Urinary bladder (tissue), 4 donors: ENCODE measurements at places on chromosomes 3 and 15. TPM values are rescaled to one million over a fixed set of nuclear protein-coding genes. Genes with fewer than 3 reads are reported as not detected.
A peak's percentile ranks its signal among the peaks of the same experiment; 100 is the strongest.

- DNase-seq, result no peak
Measured at GRCh38 chr15:38048001-38048455, 113.6 kb downstream of the TMCO5A start.

DNA sequence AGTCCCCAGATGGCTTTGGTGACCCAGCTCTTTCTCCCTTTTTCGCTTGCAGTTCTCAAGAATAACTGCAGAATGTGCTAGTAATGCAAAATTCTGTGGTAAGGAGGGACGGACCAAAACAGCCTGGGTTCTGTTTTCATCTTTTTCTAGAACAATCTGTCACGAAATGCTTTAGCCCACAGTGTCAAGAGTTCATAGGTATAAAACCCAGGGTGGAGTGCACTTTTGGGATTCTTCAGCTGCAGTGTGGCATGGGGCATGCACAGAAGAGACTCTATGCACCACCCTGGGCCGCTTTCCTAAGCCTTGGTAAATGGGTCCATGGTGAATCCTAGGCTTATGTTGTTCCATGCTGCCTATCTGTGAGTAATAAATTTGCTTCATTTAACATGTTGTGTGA is 1072.7 kb upstream of the GBE1 start:
- DNase-seq, result no peak

- DNase-seq, result no peak
Measured at GRCh38 chr3:98545940-98546339, 14.2 kb downstream of the GPR15 start.

The COL6A5 gene
- total RNA-seq, result 6.1 TPM

GRCh38 chr15:60555291-60555690 is 76.3 kb upstream of the ICE2 start:
- DNase-seq, result no peak

- no peak for DNase-seq
Measured at GRCh38 chr3:169923189-169923588, 11.8 kb downstream of the SAMD7 start.

- no peak for DNase-seq
Measured at GRCh38 chr15:97712530-97712929, 248.0 kb upstream of the ARRDC4 start.

DNA sequence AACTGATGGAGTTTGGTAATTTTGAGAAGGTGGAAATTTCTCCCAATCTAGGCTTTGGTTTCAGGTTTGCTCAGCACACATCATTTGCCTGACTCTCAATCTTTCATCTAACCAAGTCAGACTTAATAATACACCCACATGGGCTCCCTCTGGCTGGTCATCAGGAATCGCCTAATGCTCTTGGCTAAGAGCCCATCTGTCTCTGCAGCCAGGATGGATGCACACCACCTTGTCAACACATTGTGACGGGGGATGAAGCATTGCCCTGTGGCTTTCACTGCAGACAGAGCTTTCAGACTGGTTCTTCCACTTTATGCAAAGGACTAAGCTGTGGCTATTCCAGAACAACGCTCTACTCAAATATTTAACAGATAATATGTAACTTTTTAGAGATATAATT is 3.0 kb upstream of the HDGFL3 start:
- no peak for DNase-seq

The PCOLCE2 gene
- total RNA-seq, result 58.4 TPM

DNA sequence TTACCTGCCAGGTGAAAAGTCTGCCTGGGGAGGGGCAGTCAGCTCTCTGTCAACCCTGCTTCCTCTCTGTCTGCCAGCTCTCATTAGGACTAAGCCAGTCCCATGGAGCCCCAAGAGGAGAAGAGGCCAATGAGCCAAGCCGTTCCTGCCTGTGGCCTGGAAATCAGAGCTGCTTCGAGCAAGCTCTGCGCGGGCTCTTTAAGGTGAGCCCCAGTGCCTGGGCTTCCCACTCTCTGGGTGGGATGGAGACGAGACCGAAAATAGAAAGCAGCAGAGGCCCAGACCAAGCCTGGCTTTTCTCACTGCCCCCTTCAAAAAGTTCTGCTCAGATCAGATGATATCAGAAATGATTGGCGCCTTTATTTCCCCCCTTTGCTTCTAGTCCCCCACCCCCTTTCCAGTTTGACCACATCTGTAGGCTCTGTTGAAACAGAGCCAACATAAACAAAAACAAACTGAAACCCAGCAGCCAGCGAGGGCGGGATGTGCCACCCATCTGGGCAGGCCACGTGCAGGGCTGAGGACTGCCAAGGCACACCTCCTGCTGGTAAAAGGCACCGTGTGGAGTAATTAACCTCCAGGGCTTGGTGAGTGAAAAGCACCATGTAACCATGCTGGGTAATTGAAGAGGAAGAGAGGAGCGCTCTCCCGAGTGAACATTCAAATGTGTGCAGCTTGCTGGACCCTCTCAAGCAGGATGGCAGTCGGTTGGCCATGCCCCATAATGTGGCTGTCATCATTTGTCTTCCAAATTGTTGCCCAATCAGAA is 471.0 kb upstream of the PROK2 start:
- DNase-seq, result peak; percentile 80

DNA sequence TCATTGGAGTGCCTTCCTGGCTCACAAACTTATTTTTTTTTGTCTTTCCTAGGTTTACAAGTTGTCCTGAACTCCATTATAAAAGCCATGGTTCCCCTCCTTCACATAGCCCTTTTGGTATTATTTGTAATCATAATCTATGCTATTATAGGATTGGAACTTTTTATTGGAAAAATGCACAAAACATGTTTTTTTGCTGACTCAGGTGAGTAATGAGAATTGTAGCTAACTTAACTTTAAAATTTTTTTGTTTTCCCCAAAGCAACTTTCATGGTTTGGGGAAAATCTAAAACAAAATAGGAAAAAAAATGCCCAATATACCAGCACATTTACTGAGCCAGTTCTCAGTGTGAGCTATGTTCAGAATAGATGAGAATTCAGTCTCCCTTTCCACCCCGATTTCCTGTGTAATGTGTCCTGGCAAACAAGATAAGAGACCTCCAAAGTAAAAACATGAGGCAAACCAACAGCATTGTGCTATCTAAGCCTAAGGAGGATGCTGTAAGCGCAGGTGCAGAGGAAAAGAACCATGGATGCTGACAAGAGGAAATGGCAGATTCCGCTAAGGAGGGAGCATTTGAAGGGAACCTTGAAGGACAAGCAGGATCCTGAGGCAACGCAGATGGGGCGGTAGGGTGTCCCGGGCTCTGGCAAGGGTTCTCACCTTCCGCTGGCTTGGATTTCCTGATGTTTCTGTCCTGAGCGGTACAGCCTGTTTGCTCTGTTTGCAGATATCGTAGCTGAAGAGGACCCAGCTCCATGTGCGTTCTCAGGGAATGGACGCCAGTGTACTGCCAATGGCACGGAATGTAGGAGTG is 171.4 kb downstream of the CACNA1D start:
- no peak for DNase-seq

GRCh38 chr3:171115667-171116066 is 89.1 kb upstream of the SLC2A2 start:
- DNase-seq, result no peak

The SLC27A2 gene
- total RNA-seq, result 3.5 TPM

DNA sequence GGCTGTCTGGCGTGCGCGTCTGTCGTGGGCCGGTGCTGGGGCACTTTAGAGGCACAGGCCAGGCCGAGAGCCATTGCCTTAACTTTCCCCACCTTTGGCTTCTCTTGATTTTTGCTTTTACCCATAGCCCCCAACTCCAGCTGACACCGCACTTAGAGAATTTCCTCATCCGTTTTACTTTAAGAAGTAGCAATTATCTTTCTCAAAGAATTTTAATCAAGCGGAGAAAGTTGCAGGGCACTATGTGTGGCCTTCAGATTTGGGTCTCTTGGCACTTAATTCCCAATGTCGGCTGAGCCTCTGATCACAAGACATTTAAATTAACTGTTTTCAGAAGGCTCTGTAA is 1.2 kb downstream of the ALDH1A3 start:
- DNase-seq, result no peak

GRCh38 chr3:108818404-108818803 is 4.2 kb upstream of the TRAT1 start:
- DNase-seq, result no peak

DNA sequence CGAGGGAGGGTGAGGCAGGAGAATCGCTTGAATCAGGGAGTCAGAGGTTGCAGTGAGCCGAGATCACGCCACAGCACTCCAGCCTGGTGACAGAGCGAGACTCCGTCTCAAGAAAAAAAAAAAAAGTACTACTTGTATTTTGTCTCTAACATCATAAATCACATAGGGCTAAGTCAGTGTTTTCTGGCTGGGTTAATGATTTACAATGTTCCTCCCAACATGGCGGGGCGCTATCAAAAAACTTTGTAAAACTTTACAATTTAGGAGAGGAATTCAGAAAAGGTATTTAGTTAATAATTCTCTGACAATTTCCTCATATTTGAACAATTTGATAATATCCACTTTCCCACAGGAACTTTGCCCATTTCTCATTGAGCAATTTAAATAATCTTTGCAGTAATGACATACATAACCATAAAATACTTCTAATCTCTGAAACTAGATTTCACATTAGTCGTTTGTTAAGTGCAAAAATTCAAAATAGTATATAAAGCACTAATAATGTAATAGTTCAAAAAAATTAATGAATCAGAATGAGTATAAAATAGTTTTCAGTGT is 26.6 kb upstream of the B3GNT5 start:
- no peak for DNase-seq

DNA sequence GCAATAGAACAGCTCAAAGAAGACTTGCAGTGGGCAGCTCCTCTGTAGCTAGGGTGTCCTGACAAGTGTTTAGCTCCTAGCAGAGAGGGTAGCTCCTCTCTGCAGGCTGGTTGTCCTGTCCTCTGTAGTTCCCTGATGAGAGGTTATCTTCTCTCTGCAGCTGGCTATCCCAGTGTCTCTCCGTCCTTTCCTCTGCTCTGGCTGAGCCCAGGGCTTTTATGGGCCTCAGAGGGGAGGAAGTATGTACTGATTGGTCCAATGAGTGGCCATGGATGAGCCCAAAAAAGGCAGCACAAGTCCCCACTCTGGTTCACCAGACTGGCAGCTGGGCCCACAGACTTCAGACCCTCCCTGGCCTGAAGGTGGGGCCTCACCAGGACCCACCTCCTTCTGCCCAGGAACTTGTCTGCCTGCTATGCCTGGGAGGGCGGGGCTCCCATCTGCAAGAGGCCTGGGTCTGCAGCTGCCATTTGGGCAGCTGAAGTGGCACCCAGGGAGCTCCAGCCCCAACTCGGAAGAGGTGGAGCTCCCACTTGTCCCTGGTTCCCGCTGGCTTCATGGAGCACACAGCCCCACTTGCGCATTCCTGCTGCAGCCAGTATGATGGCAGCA is 27.2 kb upstream of the MEX3B start:
- DNase-seq, result no peak

DNA sequence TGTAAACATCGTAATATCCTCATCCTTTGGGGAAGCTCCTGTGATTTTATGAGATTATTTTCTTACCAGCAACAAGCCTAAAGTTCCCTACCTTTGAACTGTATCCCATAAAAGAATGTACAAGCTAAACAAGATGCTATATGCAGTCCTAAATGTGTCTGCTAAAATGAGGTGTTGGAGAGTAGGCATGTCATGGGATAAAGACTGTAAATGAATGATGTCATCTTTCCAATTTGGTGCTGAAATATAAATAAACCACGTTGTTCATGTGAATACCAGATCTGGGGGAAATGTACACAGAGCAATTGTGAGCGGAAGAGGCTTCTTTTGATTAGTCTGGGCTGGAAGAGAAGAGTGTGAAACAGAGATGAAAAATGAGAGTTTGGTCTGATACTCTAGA is 214.9 kb upstream of the WNT5A start:
- no peak for DNase-seq

DNA sequence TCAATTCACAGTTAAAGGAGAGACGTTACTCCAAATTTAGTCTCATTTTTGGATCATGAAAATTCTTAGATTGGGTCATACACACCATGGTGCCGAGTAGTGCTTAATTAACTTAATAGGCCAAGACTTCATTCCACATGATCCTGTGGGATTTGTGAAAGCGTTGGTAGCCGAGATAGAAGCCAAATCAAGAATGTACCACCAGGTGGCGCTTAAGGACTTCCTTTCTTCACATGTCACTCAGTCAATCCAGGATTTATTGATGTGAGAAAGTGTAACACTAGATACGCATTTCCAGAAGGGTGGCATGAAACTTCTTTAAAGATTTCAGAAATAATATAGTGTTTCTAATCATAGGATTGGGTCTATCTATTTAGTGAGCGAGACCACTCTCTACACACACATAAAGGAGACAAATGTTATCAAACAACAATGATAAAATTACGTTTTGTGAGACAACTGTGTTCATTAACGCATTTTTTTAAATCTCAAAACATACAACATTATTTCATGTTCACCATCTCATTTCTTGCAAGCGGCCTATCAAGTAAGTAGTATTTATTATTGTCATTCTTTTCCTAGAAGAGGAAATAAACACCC is 436.1 kb downstream of the CHL1 start:
- no peak for DNase-seq

The TYRO3 gene
- total RNA-seq, result 16.8 TPM

DNA sequence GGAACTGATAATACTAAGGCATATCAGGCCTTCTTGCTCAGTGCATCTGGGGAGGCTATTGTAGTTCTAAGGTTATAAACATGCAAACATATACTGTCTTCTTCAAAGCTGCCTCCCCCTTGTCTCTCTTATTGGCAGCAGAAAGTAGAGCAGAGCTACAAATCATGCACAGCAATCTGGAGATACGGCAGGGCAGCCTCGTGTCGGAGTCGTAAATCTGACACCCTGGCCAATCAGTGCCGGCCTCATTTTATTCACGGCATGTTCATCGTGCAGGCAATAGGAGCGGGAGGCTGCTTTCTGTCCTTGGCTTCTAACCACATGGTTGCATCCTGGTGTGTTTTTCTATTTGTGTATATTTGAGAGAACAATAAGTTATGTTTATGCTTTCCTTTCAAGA is 300.2 kb upstream of the CNTN6 start:
- no peak for DNase-seq

- DNase-seq, result no peak
Measured at GRCh38 chr3:189947948-189948723, 172.6 kb downstream of the P3H2 start.

GRCh38 chr3:168154089-168154488 is 58.4 kb upstream of the GOLIM4 start:
- no peak for DNase-seq

DNA sequence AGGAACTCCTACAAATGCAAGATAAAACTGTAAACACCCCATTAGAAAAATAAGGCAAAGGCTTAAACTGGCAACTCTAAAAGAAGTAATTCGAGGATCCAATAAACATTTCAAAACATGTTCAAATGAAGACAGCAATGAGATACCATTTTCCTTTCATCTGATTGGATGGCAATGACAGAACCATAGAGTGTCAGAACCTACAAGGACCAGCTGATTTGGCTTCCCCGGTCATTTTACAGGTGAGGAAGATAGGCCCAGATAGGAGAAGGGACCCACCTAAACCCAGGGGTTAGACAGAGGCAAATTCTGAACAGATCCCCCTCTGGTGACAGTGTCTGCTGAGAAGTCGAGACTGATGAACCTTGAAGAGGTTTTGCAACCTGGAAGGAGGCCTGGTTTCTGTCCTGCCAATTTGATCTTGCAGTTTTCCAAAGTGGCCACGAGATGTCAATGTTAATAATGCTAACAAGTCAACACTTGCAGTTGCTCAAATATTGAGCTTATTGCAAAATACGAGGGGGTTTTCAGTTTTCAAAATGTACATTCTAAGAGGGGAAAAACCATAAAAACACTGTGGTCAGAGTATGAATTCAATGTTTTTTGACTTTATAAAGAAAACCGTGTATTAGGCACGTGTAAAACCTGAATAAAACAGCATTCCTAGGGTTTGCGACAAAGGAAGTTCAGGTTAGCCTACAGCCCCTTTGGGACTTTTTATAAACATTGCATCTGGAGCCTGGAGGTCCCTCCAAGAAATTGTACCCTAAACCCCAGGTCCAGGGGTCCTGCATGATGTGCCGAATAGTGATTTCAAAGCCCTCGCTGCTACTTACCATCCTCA is 21.5 kb downstream of the CFAP161 start:
- no peak for DNase-seq

The CYP1A1 gene
- 0.26 TPM for total RNA-seq
